Inflammatory macrophage treated with lipopolysaccharide for 1 hour (primary cell): ENCODE measurements at places on chromosomes 16 and 17.

GRCh38 chr16:47726031-47726675, 265.0 kb downstream of the PHKB start:
- no peak for DNase-seq

- DNase-seq = peak; percentile 70
Measured at GRCh38 chr16:57807968-57808528, 5.8 kb upstream of the KIFC3 start.

DNA sequence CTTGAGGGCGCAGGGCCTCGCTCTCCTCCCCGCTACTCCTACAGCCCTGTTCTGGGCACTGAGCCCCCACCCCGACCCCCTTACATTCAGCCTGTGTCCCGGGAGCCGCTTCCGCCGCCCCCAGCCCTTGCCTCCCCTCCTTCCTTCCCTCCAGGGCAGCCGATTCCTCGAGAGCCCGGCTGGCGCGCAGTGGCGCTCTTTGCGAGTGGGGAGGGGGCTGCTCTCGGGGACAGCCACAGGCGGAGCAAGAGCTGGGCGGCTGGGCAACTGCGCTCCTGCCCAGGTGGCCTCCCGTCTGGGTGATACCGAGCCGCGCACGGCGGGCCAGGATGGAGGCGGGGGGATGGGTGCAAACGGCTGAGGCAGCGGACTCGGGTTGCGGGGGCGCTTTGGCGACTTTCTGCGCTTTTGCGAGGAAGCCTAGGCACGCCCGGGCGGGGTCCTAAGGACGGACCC, 1.2 kb downstream of the MMP15 start:
- DNase-seq = no peak

DNA sequence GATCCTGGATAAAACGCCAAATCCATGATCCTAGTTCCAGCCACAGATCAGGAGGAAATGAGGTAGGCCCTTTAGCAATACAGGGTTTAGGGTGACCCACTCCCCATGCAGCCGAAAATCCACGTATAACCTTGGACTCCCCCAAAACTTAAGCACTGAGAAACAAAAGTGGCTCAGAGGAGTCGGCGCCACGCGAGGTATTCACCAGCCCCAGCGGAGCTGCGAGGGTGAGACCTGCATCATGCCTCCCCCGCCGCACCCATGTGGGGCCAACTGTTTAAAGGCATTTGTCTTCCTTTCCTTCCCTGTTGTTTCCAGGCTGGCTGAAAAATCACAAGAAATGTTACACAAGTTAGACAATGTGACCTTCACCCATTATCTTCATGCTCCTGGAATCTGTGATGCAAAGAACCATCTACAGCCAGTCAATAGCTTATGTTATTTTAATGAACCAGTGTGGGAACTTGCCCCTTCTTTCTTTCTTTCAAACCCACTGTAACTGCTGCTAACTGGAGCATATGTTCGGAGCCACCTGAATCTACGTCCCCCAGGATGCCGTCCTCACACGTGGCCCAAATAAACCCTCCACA, 98.2 kb upstream of the METRNL start:
- DNase-seq = no peak

DNA sequence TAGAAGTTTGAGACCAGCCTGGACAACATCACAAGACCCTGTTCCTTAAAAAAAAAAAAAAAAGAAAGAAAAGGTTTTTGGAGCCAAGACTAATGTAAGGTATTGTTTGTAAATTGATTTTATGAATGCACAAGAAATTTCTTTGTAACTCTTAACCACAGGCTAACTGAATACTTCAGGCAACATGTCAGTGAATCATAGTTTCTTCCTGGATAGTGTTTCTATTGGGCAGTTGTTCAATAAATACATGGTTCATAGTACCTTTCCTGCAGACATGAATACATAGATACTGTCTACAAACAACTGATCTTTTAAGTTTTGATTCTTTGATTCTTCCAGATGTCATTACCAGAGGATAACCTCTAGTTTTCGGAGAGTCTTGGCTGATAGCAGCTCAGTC, 11.6 kb downstream of the DDX42 start:
- DNase-seq = no peak

- no peak for DNase-seq
Measured at GRCh38 chr17:45224671-45225050, 3.0 kb downstream of the FMNL1 start.

GRCh38 chr17:76166168-76166567, 25.1 kb upstream of the FOXJ1 start:
- no peak for DNase-seq

- DNase-seq = no peak
Measured at GRCh38 chr16:15650698-15651171, 690 bp downstream of the NDE1 start.
